BJ (cell line): ENCODE measurements at places on chromosomes 5 and 9.

DNA sequence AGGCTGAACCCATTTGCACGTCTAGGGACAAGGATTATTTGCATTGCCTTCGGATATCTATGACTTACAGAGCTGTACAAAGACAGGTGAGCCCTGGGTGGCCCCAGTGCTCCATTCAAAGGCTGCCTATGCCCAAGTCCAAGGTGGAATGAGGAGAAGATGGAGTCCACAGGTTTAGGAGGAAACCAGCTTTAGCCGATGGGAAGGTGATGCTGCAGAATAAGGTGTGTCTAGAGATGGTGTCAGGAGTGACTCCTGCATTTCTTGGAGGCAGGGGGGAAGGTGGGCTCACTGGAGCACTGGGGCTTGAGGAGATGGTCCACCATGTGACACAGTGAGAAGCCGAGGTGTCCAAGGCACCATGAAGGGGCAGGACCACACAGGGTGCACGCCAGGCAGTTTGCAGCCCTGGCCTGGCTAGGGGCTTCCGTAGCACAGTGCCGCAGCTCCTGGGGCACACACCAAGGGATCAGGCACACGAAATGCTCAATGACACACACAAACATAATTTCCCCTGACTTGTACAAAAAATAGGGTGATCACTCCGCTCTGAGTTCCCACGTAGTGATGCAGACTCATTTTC is 32.1 kb downstream of the SEMA4D start:
- no peak for DNase-seq

DNA sequence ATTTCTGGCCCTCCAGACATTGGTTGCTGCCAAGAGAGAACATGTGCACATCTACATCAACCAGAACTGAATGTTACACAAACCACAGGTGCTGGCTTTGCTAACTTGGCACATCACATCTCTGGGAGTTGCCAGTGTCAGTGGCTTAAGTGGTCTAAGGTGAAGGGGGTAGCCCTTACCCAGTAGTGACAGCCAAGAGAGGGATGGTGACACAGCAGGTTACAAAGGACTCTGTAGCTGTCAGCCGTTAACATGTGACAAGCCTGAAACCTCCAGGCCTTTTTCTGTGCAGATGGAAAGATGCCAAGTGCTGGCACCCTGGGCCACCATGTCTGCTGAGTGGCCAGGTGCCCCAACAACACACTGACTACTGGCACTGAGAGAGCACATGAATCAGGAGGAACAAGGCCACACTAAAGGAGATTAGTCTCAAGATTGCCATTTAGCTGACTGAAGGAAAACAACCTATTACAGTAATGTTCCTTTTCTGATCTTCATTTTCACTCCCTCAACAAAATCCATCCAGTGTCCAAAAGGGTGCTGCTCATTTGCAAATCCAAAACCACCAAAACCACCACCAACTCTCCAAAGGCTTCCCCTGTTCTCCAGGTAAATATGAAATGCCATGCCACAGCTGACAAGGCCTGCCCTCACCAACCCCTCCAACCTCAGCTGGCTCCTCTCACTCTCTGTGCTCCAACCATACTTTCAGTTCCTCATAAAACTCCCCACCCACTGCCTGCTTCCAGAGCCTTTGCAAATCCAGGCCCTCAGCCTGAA is 20.2 kb downstream of the SIL1 start:
- DNase-seq = no peak

DNA sequence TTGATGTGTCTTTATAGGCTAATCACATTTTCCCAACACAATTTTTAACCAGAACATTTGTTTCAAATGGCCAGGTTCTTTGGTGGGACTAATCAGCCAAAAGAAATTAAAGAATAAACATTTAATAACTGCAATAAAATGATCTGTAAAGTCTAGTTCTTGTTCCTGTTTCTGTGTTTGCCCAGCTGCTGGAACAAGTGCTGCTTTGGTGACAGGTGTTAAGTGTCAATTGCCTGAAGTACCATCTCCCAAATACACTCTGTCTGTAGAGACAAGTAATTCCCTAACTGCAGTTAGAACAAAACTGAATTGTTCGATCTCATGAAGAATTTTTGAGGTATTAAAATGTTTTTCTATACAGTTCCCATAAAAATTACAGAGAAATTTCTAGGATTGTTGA is 402.3 kb upstream of the CHD1 start:
- DNase-seq = no peak

DNA sequence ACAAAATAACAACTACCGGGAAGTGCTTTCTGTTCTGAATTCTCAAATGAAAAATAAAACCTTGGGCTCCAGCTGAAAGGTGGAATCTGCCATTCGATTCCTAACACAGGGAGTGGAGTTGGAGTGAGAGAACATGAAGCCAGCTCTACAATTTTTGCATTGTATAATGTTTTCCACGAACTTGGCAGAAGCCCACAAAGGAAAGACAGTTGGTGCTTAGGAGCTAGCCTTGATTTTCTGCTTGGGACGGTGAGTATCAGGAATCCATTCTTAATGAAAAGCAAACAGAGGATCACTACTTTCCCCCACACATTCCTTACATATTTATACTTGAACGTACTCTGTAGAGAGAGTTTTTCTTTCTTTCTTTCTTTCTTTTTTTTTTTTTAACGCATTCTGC is 74.2 kb upstream of the FBXL7 start:
- no peak for DNase-seq

DNA sequence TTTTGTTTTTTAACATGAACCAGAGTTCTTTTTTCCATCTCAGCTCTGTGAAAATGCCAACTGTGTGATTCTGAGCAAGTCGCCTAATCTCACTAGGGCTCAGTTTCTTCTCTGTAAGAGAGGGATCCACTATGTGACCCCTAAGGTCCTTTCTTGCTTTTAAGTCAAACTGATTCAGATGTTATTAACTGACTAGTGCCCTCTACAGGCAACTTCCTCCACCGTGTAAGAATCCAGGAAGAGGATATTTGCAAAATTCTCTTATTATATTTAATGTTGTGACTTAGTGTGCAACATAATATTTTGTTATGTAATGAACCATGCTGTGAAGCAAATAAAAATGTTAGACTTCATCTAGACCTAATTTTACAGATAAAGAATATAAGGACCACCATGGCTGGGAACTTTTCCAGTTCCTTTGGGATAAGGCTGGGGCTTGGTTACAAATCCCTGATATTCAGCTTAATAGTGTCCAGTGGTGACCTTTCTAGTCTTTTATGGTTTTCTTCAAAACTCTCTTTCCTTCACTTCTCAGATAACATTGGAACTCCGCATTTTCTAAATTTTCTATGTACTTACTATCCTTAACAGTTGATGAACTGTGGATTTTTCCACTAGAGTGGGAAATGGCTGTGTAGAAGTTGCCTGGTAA is 244.7 kb downstream of the PIK3R1 start:
- no peak for DNase-seq

DNA sequence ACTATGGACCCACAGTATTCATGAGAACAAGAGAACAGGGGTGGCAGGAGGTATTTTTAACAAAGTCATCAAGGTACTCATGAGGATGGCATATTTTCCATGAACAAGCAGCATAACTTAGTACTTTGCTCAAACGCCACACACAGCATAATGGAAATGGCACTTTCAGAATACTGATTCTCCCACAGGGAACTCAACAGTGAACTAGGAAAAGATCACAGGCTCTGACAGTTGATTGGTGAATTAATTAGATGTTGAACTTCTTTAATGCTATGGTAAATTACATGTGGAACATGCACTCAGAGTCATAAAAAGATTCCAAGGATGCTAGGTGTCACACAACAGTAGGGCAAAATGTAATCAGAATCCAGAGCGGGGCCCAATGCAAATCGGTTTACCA is 1088.6 kb upstream of the C9orf72 start:
- DNase-seq = no peak

- no peak for DNase-seq
These were observed 114.5 kb downstream of the TSSK1B start for GRCh38 chr5:113320273-113320780.

GRCh38 chr9:74920944-74921626 is 31.6 kb downstream of the C9orf40 start:
- no peak for DNase-seq
